ENCODE measurements at places on chromosomes 5 and 9.
A peak's percentile ranks its signal among the peaks of the same experiment; 100 is the strongest.

DNA sequence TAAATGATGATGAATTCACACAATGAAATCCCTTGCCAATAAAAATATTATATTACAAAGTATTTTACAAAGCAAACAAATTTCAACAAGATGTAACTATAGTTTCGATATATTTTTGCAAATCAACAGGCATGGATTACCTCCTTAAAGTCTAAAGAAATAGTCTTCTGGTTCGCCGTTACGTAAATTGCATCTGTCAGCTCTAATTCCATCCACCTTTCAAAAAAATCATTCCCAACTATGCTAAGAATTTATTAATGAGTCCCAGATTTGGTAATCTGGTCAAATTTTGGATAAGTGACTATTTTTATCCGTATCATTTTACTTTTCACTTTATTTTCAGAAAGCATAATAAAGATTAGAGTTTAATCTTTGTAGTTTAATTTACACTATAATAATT, 1984.9 kb downstream of the EFNA5 start:
- DNase-seq: no peak

DNA sequence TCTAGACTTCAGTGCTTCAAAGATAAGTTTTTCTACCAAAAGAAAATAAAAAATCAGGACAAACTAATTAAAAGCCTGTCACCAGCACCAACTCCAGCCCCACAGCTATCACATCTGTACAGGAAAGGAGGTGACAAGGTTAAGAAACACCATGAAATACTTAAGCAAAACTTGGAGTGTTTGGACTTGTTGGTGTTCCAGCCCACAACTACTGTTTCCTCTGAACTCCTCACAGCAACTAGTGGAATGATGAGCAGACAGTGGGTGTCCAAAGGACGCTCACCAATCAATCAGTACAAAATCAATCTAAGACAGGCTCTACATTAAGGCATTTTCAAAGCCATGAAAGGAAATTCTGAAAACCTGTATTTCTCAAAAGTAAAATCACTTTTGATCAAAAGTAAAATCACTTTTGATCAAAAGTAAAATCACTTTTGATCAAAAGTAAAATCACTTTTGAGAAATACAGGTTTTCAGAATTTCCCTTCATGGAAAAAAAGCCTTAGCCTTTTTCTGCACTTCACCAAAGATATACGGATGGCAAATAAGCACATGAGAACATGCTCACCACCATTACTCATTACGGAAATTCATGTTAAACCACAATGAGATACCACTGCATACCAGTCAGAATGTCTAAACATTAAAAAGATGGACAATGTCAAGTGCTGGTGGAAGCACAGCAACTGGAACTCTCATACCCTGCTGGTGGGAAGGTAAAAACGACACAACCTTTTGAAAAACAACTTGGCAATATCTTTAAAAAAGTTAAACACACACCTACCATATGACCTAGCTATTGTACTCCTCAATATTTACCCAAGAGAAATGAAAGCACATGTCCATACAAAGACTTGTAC, 79.7 kb downstream of the MED27 start:
- DNase-seq: no peak

GRCh38 chr5:172446336-172447051, 7.8 kb downstream of the SH3PXD2B start:
- no peak for DNase-seq

DNA sequence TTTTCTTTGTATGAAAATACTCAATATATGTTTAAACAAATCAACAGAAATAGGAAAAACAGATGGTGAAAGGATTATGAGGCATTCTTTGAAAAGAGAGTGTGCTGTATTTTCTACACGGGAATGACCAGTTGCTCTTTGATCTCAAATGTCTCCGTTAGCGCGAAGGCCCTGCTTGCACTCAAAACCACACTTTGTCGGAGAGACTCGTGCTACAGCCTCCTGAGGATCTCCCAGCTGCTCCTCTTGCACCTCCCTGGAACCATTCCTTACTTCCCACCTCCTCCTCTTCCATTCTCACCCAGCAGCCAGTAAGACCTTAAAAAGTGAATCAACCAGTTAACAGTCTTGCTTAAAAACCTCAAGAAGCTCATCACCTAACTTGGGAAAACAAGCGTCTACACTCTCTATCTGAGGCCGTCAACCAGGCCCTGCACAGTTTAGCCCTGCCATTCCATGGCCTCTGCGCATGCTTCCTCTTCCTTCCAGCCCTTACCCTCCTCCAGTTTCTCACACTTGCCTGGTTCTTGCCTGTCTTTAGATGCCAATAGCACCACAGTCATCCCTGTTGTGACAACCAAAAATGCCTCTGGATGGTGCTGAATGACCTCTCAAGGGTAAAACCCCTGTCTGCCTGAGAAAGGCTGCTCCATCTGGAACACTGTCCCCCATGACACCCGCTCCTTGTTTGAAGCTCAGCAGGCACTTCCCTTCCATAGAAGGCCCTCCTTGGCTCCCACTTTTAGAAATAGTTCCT, 594.7 kb upstream of the WWC1 start:
- no peak for DNase-seq

- DNase-seq: no peak
Observed at GRCh38 chr5:18850216-18850615, 1137.8 kb downstream of the CDH18 start.

DNA sequence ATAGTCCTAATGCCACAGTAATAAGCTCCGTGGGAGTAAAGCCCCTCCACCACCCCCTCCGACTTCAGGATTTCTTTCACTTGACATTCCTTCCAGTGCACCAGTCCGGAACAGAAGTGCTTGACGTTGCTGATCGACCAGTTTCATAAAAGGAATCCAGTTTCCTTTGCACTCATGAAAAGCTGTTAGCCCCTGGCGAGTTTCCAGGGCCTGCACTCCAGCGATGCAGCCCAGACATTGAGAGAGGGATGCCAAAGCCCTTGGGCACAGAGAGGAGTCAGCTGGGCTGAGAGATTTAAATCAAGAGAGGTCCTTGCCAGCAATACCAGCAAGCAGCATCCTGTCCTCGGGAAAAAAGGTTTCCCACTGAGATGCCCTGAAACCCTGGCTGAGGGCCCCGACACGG, 170.1 kb downstream of the GABBR2 start:
- peak; percentile 4 for DNase-seq

DNA sequence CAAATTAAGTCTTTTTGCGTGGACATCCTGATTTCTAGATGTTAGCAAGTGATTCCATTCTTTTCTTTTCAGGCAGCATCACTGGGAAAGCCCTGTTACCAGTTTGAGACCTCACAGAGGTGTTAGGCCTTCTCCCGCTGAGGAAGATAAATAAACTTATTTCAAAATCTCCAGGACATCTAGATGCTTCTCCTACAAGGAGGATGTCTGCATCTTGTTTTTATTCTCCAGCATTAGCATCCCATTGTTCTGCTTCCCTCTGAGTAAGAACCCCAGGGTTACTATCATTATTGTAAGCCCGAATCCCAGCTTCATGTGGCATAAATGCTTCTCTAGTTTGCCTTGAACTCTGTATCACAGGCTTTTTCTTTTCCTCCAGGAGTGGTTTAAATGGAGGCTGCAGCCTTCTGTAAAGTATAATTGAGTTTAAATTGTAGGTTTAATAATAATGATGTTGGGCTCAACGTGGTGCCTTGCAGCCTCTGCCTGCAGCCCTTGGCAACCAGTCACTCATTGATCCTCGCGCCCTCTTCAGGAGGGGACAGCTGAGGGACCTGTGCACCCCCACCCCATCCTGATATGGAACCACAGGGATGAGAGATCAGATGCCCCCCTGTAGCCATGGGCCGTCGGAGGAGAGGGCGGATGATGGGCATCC, 114.9 kb downstream of the PDZD2 start:
- no peak for DNase-seq

DNA sequence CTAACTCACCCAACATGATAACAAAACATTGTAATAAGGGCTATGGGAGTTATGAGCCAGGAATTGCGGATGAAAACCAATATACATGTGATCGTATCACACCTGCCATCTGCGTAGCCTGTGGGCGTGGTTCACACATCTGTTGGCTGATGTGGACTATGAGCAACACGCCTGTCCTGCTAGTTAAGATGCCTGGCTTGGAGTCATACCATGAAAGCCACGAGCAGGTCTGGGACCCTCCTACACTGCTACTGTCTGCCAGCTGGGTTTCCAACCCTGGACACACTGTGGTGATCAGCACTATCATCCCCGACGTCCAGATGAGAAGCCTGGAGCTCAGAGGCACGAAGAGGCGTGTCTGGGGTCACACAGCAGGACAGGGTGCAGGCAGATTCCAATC, 40.2 kb downstream of the STK10 start:
- DNase-seq: no peak

- DNase-seq: no peak
Observed at GRCh38 chr9:86749894-86750255, 197.4 kb downstream of the GAS1 start.

- DNase-seq: no peak
Observed at GRCh38 chr9:86503314-86503713, 149.1 kb upstream of the TUT7 start.

DNA sequence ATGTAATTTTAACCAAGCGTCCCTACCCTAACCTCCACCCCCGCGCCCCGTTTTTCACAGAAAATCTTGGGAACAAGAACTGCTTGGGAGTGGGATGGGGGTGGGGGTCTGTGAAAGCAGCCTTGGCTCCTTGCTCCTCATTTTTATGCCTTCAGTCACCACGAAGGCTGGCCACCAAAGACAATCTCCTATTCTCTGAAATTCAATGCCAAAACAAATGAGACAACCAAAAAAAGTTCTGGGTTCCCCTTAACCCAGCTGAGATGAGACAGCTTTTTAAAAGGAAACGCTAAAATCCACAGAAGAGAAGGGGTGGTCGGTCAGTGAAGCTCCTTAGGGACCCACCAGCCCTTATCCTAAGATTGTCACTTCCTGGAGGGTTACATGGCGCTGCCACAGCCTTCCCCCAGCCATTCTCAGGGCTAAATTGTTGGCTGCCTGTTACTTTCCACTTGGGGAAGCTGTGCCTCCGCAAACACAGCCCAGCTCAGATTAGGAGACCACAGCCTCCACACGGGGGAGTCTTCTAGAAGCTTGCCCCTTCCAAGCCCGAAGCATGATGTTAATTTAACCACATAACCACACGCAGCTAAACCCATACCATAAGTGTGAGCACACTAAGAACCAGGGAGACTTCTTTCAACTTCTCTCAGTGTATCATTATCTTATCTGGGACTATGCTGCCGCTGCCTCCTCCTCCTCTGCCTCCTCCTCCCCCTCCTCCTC, 136.3 kb downstream of the FOXD1 start:
- no peak for DNase-seq

DNA sequence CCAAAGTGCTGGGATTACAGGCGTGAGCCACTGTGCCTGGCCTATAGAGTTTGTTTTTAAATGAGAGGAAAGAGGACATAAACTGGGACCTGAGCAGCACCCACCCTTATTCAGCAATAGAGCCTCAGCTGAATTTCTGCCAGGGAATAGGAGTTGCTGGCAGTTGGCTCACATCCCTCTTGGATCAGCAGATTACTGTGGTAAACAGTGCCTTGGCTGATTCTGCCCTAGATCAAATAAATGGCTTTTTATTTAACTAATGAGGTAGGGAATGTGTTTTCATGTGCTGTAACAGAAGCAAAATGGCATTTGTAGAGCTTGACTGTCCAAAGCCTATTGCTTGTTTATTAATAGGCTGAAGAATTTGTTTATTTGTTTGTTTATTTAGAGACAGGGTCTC, 2.1 kb downstream of the ARHGEF37 start:
- DNase-seq: no peak

- no peak for DNase-seq
Observed at GRCh38 chr9:17824191-17824590, 245.3 kb downstream of the SH3GL2 start.

DNA sequence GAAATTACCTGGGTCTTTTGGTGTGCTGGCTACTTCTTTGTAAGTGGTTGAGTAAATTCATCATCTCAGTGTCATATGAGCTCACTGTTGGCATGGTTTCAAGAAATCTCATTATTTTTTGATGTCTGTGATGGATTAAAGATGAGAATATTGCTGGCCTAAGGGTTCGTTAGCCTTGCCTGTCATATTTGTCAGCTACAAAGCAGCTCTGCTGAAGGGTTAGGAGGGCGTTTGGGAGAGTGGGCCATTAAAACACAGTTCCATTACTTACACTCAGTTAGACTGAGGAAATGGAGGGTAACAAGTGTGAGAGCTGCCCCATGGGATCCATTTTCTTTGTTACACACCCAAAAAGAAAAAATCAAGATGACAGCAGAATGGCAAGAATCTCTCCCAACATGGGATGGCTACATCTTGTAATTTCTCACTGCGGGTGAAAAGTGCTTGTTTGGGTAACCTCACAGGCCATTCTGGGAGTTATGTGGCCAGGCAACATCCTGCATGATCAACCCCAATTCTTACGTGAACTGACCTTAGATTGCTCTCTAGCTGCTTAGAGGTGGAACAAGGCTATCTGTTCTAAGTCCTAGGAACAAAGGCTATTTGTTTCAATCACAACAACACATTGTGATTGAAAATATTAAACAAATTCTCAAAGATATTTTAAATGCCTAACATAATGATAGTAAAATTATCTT, 609.5 kb upstream of the RGMB start:
- peak; percentile 63 for DNase-seq

GRCh38 chr5:38162625-38163024, 95.7 kb upstream of the EGFLAM start:
- no peak for DNase-seq

- no peak for DNase-seq
Observed at GRCh38 chr9:12843735-12844134, 68.9 kb downstream of the LURAP1L start.

DNA sequence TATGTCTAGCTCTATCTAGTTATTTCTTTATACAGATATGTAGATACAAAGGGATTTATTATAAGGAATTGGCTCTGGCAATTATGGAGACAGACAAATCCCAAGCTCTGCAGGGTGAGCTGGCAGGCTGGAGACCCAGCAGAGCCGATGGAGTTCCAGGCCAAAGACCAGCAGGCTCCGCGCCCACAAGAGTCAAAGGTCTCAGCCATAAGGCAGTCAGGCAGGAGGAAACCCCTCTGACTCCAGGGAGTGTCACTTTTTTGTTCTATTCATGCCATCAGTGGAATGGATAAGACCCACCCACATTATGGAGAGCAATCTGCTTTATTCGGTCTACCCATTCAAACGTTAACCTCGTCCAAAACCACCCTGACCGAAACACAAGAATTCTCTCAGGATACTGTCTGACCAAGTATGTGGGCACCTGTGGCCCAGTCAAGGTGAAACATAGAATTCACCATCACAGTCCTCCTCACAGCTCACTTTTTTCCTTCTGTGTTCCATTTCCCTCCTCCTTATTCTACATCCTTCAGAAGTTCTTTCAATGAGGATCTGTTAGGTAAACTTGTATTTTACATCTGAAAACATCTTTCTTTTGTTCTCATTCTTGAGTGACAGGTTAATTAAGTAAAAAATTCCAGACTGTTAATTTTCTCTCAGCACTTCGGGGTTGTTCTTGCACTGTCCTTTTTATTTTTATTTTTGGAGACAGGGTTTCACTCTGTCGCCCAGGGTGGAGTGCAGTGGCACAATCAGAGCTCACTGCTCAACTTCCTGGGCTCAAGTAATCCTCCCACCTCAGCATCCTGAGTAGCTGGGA, 21.2 kb downstream of the RNF130 start:
- no peak for DNase-seq

GRCh38 chr5:119313197-119313596, 42.6 kb upstream of the TNFAIP8 start:
- no peak for DNase-seq

- no peak for DNase-seq
Observed at GRCh38 chr5:40714001-40714400, 34.3 kb downstream of the PTGER4 start.
